ENCODE measurements at places on chromosomes 12 and 14.

DNA sequence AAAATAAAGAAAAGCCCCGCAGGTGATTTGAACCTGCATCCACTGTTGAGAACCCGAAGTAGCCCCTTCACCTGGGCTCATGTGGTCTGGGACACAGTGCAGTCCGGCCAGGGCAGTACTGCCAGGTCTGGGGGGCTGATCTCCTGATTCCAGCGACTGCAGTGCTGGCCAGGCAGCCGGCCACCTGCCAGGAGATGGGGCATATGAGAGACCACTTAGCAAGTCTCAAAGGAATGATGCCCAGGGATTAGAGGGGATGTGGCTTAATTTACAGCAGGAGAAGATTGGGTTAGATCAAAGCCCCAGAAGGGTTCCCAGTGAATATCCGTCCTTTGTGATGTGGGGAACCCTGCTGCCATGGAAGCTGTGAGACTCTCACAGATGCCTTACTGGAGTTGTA is 113.3 kb downstream of the PRMT8 start:
- DNase-seq, result no peak

DNA sequence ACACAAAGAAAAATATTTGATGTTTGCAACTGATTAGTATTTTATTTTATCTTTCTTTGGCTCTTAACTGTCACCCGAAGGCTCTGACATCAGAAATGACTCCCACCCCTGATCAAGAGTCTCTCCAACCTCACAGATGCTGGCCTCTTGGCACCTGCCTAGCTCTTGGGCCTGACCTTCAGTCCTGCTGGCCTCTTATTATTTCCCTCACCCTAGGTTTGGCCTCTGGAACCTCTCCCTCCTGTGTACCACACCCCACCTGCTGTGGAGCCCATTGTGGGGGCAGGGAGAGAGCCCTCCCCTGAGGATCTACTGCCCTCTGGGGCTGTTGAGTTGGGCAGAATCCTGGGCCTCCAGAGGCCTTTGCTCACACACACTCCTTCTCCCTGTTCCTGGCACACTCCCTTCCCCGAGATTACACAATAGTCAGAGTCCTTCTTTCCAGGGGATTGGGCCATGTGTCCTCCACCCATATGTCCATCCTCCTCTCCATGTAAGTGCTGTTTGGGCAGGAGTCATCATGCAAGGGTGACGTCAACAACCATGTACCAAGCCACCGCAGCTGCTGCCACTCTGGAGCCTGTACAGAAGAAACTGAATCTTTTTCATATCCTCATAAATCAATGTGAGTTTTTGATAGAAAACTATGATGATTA is 124.3 kb downstream of the RASSF9 start:
- peak; percentile 22 for DNase-seq

GRCh38 chr12:42716491-42716891 is 126.9 kb upstream of the PRICKLE1 start:
- DNase-seq, result no peak

DNA sequence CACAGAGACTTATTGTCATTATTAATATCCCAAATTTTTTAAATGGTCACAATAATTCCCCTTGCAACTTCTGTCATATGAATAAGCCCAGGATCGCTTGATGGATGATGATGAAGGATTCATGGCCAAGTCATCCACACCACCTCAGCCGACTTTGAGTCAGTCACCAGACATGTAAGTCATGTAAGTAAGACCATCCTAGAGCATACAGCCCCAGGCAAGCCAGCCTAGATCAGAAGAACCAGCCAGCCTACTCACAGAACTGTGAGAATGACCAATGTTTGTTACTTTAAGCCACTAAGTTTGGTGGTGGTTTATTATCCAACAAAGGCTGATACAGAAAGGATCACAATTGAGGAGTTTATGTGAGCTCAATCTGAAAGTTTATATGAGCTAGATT is 341.8 kb downstream of the NRXN3 start:
- no peak for DNase-seq

DNA sequence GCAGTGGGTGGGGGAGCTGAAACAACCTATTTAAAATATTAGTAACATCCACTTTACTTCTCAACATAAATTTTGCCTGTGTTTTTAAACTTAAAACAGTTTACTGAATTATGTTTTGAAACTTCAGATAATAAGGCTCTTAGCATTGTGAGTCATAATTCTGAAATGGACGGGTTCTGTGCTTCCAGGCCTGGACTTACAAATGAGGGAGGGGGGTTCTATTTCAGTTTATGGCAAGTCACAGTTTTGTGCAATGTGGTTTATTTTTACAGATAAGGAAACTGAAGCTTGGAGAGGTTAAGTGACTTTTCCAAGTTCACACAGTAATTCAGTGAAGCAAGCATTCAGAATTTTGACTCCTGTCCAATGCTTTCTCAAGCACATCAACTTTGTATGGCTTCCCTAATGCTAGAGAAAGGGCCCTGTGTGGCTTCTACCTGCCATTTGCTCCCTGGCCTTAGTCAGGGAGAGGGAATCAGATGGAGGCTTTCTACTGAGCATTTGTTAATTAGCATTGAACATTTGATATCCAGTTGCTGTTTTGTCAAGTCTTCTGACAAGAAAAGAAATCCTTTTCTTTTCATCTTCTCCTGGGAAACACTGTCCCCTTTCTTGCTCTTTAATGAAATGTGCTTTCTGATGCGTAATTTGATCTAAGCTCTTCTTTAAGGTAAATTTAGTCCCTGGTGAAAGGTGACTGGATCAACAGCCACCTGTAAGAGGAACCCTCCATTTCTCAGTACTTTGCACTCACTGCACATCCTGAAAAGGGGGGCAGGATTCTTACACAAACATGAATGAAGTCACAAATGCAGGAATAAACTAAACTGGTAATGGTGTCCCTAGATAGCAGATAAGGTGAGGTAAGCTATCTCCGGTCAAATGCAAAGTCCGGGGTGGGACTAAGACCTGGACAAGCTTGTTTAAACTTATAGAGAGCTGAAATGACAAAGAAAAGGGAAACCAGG is 2.5 kb upstream of the SALL2 start:
- DNase-seq, result no peak

- DNase-seq, result no peak
Observed at GRCh38 chr14:100541621-100542560, 45.3 kb downstream of the BEGAIN start.

DNA sequence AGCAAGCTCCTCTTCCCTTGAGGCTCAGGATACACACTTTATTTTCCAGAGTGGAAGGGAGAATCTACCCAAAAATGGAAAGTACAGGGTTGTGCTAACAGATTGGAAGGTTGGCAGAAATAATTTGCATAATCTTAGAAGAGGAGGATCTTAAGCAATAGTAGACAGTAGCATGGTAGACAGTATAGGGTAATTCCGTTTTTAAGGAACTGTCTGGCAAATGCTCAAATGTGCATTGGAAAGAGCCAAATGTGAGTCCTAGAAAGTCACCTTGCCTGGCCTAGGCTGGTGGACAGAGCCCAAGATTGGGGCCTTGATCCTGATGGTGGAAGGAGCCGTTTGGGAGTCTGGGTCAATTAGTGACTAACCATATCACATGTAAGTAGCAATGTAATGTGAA is 13.1 kb upstream of the CARMIL3 start:
- no peak for DNase-seq

DNA sequence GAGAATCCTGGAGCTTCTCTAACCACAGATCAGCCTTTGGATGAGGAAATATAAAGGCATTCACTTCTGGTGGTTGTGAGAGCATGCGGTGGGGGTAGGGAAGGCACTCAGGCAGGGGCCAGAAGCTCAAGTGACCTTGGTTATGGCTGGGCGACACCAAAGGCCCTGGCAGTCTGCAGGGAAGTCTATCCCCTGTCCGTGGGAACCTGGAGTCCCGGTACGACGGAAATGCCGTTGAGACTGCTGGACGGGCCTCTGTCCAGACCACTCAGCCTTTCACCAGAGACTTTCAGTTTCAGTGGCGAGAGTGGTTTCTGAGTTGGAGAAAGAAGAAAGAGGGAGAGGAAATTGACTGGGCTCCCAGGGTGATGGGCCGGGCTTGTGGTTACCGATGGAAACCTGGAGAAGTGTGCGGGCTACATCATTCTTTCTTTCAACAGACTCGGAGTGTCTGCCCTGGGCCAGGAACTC is 20.9 kb downstream of the ISCA2 start:
- no peak for DNase-seq

DNA sequence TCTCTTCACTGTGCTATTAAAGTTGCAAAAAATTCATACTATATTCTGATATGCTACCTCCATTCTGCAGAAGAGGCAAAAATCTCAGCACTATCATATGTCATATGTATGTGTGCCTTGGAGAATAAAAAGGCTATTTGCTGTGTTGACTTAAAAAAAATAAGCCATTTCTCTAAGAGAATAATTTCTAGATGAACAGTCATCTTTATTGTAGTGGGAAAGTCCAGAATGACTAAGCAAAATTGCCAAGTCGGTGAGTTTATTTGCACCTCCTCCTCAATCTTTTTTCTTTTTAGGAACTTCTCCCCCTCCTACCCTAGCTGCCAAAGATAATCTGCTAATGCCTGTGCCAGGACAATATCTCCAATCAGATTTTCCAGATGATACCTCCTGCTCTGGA is 353.8 kb upstream of the FAR2 start:
- DNase-seq, result no peak

DNA sequence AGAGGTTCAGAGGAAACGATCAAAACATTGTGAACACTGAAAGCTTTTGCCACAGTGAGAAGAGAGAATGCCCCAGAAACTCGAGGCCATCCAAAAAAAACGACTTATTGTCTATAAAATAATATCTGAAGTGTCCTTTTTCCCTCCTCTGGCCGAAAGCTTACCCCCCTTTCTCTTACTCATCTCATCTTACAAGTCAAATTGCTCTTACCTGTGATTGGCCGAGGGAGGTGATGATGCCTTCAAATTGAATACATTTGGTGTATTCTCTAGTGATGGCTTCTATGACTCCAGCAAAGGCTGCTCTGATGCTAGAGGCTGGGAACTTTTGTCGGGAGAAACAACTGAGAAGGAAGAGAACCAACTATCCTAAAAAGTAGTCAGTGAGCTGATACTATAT is 90.7 kb downstream of the PTCSC3 start:
- DNase-seq, result no peak

GRCh38 chr14:65658202-65658601 is 245.7 kb downstream of the FUT8 start:
- DNase-seq, result no peak

DNA sequence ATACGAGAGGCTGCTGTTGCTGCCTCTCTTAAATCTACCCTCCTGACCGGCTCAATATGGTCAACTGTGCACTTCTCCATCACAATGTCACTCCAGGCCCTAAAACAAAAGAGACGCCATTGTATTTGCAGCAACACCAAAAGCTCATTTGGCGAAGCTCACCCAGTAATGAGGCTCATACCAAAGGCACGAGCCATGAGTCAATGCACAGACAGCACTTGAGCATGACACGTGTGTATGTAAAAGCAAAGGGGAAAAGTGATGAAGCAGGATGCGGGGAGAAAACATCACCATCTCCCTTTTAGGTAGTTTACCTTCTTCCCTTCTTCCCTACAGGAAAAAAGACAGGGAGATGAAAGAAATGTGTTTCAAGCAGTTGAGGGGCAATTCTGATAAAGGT is 150.3 kb downstream of the FOXN3 start:
- no peak for DNase-seq

- no peak for DNase-seq
Observed at GRCh38 chr12:32983332-32983731, 86.8 kb upstream of the PKP2 start.

- DNase-seq, result no peak
Observed at GRCh38 chr12:67722296-67722695, 73.8 kb downstream of the DYRK2 start.

DNA sequence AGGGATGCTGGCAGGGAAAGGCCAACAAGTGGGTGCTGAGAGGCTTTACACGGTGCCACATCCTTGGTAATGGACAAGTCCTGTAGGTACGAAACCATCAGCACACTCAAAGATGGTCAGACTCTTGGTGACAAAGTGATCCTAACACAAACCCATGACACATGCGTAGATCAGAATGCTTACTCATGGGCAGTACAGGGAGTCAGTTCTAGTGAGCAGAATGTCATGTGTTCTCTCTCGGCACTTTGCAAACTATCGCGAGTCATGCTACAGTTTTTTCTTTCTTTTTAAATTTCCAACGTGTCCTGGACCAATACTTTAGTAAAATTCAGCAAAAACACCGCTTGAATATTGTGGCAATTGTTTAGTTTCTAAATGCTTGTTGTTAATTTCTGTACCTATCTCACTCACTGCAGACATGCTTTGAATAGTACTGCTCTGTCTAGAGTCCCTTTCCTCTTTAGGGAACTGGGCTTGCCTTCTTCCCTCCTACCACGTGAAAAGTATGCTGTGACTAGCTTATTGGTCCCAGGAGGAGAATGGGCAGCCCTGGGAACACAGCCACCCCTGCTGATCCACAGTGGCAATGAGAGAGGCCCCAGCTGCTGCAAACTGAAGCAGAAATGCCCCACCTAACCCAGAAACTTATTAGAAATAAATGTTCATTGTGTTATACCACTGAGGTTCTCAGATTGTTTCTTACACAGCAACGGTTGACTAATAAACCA is 62.4 kb downstream of the UBR7 start:
- no peak for DNase-seq

GRCh38 chr14:99751539-99752485 is 41.4 kb upstream of the EML1 start:
- no peak for DNase-seq

DNA sequence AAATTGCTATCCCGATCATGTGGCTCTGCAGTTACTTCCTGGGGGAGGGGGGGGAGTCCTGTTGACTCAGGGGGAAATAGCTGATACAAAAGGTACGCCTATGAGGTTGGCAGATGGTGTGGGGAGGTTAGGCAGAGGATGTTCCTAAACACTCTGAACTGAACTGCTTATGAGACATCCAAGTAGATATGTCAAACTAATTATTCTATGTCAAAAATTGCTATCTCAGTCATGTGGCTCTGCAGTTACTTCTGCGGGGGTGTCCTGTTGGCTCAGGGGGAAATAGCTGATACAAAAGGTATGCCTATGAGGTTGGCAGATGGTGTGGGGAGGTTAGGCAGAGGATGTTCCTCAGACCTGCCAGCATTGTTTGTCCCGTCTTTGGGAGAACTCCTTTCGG is 5.1 kb upstream of the VCPKMT start:
- no peak for DNase-seq

Data from omental fat pad (tissue), 4 donors.